Amygdala (tissue), 56 donors: ENCODE measurements at places on chromosomes 16 and 17.

DNA sequence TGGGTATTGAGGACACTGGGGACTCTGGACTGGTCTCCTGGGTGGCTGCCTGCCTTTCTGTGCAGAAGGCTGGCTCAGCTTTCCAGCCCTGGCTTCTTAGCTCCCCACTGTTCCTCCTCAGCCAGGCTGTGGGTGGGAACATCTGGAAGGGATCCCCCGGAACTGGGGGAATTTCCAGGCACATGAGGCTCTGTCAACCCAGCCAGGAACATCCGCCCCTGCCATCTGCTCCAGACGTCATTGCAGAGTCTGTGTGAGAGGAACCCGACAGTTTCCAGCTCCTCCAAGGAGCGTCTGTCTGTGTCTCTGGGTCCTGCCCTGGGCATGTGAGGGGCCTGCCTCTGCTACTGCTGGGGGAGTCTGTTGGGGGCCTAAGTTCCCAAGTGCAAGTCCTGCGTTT, 36.2 kb upstream of the CRHR1 start:
- peak; percentile 1 for DNase-seq

DNA sequence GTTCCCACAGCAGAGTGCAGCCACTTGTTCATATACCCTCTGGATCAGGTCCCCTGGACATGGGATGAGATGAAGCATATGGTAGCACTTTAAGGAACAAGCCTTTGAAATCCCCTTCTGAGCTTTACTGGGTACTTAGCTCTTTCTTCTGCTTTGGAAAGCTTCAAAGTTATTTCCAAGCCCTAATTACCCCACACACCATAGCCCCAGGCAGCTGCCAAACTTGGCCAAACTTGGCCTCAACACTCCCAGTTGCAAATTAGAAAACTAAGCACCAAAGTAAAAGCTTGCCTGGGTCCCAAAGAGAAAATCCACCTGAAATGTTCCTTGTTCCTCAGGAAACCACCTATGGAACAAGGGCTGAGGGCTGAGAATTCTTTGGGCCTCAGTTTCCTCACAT, 15.7 kb upstream of the MT4 start:
- no peak for DNase-seq

DNA sequence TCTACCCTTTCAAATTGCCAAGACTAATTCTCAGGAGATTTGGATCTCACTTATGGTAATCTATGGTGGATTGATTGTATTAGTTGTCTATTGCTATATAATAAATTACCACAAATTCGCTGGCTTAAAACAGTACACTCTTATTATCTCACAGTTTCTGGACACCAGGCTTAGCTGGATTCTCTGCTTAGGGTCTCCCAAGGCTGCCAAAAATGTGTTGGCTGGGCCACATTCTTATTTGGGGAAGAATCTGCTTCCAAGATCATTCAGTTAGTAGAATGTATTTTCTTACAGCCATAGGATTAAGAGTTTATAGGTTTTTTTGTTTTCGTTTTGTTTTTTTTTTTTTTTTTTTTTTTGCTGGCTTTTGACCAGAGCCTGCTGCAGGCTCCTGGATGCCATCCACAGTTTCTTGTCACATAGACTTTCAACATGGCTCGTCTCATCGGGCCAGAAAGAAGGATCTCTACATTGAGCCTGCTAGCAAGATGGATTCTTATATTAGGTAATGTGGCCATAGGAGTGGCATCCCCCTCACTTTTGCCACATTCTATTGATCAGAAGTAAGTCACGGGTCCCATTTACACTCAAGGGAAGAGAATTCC, 415.3 kb downstream of the KIF2B start:
- DNase-seq: no peak

GRCh38 chr17:35731917-35732805, 722 bp downstream of the RASL10B start:
- DNase-seq: no peak

- DNase-seq: no peak
Observed at GRCh38 chr16:80913397-80913796, 93.3 kb downstream of the CMC2 start.

GRCh38 chr17:65533852-65534457, 27.5 kb downstream of the AXIN2 start:
- no peak for DNase-seq

GRCh38 chr16:81864646-81865382, 85.7 kb downstream of the PLCG2 start:
- DNase-seq: no peak

DNA sequence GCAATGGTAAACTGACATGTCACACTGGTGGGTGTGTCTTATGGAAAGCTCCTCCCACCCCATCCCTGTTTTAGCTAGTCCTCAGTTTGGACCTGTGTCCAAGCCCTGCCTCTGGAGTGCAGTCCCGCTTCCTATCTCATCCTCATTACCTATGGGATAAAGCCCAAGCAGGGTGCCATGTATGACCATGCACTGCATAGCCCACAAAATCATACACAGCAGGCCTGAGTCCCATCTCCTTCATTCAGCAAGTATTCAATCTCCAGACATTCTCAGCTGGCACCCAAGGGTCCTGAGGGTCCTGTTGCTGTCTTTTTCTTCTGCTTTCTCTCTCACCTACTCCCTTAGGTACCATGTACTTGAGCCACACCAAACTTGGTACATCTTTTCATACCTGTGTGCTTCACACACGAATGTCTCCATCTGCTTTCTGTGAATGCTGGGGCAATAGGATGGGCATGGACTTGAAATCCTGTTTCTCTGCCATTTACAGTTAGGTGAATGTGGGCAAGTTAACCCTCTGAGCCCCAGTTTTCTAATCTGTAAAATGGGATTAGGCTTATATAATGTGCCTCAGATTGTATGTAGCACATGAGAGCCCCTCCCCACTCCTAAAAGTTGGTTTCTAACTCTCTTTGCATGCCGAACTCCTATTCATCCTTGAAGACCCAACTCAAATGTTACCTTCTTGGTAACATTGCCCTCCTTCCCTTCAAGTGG, 28.5 kb downstream of the TNS4 start:
- DNase-seq: no peak

DNA sequence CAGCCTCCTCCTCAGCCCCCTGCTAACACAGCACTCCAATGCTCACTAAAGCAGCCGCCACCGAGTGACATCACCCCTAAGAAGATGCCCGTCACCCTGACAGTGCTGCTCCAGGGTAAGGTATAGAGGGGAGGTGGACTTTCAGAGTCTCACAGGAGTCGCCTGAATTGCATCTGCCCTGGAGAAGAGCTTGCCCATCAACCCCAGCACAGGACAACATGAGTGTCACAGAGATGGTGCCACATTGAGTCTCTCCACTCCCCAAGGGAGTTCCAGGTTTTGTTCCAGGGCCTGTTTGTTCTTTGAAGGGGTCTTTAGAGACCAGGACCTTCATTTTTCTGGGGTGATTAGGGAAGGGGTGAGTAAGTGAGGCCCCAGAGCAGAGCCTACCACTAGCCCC, 2.2 kb upstream of the P2RX5 start:
- DNase-seq: no peak

- DNase-seq: no peak
Observed at GRCh38 chr17:48586355-48587258, 3.4 kb downstream of the HOXB3 start.

GRCh38 chr16:70696355-70696754, 10.5 kb upstream of the MTSS2 start:
- no peak for DNase-seq

GRCh38 chr17:34055606-34056005, 199.5 kb upstream of the CCL2 start:
- no peak for DNase-seq

- no peak for DNase-seq
Observed at GRCh38 chr16:88508868-88509748, 56.0 kb downstream of the ZFPM1 start.

DNA sequence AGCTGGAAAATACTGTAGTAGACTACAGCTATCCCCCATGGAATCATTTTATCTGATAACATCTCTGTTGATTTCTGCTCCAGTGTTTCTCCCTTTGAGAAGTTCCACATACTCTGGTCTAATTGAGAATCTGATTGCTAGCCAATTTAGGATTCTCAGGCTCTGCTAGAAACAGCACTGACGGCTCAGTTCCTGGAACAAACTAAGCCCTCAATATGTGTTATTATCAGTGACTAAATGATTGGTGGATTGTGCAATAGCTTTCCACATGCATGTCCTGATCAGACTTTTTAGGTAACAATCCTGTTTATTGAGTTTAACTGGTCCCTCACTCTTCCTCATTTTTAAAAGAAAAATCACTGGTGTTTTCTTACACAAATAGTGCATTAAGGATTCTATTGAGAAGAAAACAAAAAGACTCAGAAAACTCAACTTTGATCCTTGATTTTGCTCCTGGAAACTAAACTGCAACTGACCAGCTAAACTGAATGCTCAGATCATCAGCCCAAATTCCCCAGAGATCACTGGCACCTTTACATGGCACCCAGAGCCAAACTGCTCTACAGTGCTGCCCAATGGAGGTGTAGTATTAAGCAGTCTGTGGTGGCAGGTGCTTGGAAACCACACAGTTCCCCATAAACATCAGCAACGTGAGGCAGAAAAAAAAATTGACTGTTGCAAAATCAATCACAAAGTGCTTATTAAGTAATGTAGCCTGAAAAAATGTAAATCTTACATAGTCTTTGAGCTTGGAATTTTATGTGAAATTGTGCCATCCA, 423.7 kb downstream of the TOX3 start:
- DNase-seq: no peak

DNA sequence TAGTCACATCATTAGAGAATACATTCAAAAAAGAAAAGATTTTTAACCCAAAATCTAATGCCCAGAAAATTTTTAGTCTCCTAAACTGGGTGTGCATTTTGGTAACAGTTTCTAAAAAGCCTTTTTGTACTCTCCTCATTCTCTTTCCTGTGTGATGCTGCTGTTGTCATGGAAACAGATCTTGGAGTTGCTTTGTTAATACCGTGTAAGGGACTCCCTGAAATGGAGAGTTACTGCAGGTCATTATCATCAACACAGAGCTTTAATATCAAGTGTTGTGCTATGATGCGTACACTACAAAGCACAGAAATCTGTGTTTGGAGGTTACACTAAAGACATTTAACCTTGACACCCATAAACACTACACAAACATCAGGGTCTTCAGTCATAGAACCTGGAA, 216.3 kb downstream of the PRKCA start:
- DNase-seq: no peak

- no peak for DNase-seq
Observed at GRCh38 chr16:3356118-3356517, 429 bp downstream of the OR2C1 start.

- DNase-seq: no peak
Observed at GRCh38 chr17:82802075-82802780, 37.6 kb downstream of the ZNF750 start.

GRCh38 chr17:17668775-17669579, 12.3 kb upstream of the RAI1 start:
- DNase-seq: no peak

DNA sequence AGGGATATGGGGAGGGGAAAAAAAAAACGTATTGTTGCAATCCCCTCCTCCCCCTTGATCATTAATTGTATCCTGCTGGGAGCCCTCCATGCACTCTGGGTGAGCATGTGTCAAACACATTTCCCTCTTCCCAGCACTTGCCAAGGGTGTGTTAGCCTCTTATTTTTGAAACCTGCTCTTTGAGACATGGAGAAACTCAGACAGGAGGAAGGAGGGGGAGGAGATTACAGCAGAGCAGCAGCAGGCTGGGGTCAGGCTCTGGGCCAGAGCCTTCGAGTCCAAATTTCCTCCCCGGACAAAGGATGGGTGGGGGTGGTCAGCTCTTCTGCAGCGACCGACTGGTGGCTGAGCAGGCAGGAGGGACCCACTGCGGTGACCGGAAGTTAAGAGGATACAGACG, 64.7 kb downstream of the SOX9 start:
- no peak for DNase-seq

DNA sequence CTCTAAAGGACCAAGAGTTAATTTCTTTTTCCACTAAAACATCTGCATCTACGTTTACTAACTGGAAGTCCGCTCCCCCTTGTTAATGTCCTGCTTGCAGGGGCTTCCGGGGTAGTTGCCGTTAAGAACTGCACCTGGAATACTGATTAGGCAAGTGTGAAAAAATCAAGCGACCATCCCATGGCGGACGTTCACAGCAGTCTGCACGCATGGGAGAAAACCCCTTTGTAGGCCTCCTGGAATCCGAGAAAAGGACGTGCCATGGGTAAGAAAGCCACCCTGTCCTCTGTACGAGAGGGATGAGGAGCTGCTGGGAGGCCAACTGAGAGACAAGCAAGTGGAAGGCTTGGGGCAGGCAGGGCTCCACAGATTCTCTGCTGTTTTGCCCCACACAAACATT, 14.9 kb downstream of the SNN start:
- DNase-seq: no peak

GRCh38 chr16:67551972-67552371, 10.4 kb upstream of the CTCF start:
- no peak for DNase-seq
